ENCODE measurements at places on chromosomes 4 and X.
A peak's percentile ranks its signal among the peaks of the same experiment; 100 is the strongest.

DNA sequence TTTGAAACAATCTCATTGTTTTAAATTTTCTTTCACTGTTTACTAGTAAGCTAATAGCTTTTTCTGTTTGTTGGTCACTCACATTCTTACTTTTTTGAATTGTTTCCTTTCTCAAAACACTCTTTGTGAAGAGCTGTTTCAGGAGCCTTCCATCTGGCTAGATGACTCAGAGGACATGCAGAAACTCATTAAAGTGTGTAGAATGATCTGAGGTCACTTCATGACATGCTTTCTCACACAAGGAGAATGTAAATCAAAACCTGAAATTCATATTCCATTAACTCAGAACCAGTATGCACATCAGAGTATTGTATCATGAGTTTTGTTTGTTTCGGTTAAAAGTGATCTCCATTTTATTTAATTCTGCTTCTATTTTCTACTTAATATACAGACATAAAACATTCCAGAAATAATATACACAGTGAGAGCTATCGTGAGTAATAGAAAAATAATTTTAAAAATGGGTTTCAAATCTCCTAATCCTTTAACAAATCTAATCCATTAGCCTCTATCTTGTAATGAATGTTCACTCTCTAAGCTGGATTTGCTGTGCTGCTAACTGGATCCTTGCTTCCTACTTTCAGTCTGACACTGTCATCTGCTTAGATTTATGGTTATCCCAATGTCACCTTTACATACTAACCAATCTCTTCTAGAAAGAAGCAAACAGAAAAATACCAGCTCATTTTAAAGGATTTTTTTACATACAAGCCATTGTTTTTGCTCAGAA lies 449.6 kb downstream of the FSTL5 start:
- DNase-seq: peak; percentile 24
- no peaks in the 10 kb centered on the region for H3K36me3 ChIP-seq
- H3K27ac ChIP-seq: no peak overlapping the region
- H3K4me3 ChIP-seq: no peak overlapping the region
- no peaks in the 10 kb centered on the region for H3K4me1 ChIP-seq

DNA sequence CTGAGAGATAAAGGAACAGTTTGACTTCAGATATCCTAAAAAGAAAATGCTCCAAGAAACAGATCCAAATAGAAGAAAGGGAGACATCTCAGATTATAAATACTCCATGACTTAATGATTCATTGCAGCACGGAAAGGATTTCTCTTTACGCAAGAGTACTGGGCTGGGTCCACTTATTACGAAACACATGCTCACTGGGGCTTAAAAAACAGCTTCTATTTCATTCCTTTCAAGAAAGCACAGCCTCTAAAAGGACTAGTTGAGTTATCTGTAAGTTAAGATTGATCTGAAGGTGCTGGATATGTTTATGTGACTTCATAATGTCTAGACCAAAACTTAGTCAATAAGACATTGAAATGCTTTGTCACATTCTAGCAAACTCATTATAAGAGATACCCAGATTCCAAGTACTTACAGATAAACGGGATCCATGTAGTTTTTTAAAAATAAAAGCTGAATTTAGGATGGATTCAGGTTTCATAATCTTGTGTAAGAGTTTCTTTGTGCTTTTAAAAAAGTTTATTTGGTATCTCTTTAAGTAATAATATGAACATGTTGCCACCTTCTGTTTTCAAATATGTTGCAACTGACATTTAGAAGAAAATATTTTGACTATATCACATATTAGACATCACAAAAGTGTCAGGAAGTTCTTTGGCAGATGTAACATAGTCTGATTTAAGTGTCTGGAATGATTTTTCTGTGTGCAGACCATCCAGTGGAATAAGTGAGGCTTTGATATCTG lies 109.5 kb upstream of the MYOZ2 start:
- peak overlapping the region; percentile 69 for H3K4me3 ChIP-seq
- no peaks in the 10 kb centered on the region for H3K36me3 ChIP-seq
- H3K27me3 ChIP-seq: no peaks in the 10 kb centered on the region
- peaks cover 47% of the 10 kb centered on the region for H3K4me1 ChIP-seq
- DNase-seq: peak; percentile 91

GRCh38 chr4:180028682-180029081 lies 2214.5 kb upstream of the TENM3 start:
- H3K4me3 ChIP-seq: no peak overlapping the region
- no peaks in the 10 kb centered on the region for H3K27me3 ChIP-seq
- no peaks in the 10 kb centered on the region for H3K4me1 ChIP-seq
- H3K27ac ChIP-seq: no peak overlapping the region

GRCh38 chr4:182426901-182427300 lies 183.7 kb downstream of the TENM3 start:
- H3K4me3 ChIP-seq: no peak overlapping the region
- no peaks in the 10 kb centered on the region for H3K36me3 ChIP-seq
- no peaks in the 10 kb centered on the region for H3K27me3 ChIP-seq
- no peaks in the 10 kb centered on the region for H3K4me1 ChIP-seq

DNA sequence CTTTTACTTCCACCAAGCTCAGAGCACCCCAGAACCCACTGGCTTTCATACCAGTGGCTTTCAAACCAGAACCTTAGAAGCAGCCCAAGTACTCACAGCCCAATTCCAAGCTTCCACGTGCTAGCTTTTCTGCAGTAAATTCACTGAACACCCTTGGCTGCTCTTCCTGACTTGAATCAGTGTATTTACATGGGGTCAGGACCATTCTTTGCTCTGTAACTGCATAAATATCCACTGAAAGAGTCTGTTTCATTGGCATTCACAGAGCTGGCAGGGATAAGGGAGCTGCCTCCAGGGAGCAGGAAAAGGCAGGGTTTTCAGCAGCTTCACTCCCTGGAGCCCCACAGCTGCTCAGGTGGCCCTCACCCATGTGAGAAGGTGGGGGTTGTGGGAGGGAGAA lies 43.8 kb downstream of the RAI2 start:
- peaks cover 4% of the 10 kb centered on the region for H3K4me1 ChIP-seq
- no peaks in the 10 kb centered on the region for H3K36me3 ChIP-seq
- no peak overlapping the region for H3K4me3 ChIP-seq
- no peaks in the 10 kb centered on the region for H3K27me3 ChIP-seq
- no peak overlapping the region for H3K27ac ChIP-seq
- peak; percentile 19 for DNase-seq

DNA sequence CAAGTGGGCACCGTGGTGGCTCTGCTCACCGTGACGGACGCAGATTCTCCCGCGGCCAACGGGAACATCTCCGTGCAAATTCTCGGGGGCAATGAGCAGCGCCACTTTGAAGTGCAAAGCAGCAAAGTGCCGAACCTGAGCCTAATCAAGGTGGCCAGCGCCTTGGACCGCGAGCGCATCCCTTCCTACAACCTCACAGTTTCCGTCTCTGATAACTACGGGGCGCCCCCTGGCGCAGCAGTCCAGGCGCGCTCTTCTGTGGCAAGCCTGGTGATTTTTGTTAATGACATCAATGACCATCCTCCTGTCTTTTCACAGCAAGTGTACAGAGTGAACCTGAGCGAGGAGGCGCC lies 2.7 kb downstream of the FAT4 start:
- peak; percentile 78 for DNase-seq
- no peaks in the 10 kb centered on the region for H3K27me3 ChIP-seq
- H3K36me3 ChIP-seq: no peaks in the 10 kb centered on the region
- H3K4me3 ChIP-seq: peak overlapping the region; percentile 92
- H3K4me1 ChIP-seq: peaks cover 46% of the 10 kb centered on the region

All from GM23248 (cell line).